ENCODE measurements at places on chromosomes 3 and 15.
A peak's percentile ranks its signal among the peaks of the same experiment; 100 is the strongest.

- no peak for DNase-seq
These were observed 39.4 kb downstream of the DNAJB8 start for GRCh38 chr3:128427175-128427857.

DNA sequence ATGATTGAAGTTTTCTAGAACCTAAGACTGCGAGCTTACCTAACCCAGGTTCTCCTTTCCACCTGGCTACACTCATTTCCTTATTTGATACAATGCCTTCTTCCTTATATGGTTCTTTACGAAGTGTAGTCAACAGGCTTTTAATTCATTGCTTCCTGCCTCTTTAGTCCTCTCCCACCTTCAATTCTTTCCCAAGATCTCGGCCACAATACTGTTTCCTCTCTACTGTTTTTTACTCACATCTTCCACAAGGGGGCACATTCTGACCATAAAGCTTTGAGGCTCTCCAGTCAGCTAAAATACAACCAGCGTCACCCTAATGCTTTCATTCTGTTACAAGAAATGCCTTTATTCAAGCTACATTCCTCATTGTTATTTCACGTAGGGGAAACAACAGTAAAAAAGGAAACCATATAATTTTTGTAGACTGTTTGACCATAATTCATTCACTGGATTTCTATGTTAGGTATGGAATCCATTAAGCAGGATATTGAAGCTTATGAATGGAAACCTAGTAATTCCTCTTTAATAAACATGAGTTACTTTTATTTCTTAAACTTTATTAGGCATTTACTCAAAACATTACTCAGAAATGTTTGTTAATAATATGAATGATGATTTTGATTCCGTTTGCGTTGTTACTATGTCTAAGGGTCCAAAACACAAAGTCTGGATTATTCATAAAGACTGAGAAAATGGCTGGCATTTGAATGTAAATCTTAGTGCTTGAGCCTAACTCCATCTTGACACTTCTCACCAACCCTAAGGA is 29.5 kb upstream of the VEPH1 start:
- DNase-seq: peak; percentile 94

- DNase-seq: no peak
These were observed 42.7 kb downstream of the ITGA11 start for GRCh38 chr15:68389041-68389930.

GRCh38 chr15:44087578-44088465 is 107.2 kb downstream of the FRMD5 start:
- DNase-seq: peak; percentile 91

GRCh38 chr3:58560771-58561311 is 16.4 kb downstream of the FAM107A start:
- DNase-seq: peak; percentile 98

GRCh38 chr15:49148298-49148697 is 7.1 kb downstream of the COPS2 start:
- DNase-seq: no peak

- no peak for DNase-seq
These were observed 280.6 kb downstream of the ARRDC4 start for GRCh38 chr15:98241032-98241554.

DNA sequence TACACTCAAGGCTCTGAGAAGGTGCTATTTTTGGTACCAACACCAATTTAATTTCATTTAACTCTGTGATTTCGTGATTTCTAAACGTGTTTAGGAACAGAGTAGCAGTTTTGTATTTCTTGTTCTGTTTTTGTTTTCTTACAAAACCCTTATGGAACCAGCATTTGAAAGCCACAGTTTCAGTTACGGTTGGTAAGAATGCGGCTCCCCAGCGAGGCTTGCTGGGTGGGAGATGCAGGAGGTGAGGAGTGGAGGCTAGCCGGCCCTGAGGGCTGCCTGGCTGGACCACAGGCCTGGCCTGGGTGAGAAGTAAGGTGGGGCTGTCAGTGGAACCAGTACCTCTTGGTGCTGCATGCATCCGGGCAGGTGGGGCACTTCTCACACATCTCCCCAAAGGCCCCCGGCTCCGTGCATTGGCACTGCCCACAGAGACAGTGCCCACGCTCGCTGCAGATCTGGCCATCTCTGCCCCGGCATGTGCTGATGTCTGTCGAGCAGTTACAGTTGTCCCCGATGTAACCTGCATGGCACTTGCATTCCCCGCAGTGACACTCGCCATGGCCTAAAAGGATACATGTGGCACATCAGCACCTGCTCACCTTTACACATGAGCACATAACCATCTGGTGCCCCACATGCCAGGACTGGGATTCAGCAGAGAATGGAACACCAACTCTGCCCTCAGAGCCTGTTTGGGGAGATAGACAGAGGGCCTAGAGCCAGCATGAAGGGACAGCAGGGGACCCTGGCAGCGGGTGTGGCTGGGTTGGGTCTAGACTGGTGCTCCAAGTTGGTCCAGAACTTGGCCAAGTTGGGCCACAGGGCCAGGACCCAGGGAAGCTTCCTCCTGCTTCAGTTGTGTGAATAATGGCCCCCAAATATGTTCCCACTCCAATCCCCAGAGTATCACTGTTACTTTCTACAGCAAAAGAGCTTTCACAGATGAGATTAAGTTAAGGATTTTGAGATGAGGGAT is 43.4 kb downstream of the UMPS start:
- no peak for DNase-seq

- no peak for DNase-seq
These were observed 4.0 kb upstream of the IL17RD start for GRCh38 chr3:57169108-57169507.

DNA sequence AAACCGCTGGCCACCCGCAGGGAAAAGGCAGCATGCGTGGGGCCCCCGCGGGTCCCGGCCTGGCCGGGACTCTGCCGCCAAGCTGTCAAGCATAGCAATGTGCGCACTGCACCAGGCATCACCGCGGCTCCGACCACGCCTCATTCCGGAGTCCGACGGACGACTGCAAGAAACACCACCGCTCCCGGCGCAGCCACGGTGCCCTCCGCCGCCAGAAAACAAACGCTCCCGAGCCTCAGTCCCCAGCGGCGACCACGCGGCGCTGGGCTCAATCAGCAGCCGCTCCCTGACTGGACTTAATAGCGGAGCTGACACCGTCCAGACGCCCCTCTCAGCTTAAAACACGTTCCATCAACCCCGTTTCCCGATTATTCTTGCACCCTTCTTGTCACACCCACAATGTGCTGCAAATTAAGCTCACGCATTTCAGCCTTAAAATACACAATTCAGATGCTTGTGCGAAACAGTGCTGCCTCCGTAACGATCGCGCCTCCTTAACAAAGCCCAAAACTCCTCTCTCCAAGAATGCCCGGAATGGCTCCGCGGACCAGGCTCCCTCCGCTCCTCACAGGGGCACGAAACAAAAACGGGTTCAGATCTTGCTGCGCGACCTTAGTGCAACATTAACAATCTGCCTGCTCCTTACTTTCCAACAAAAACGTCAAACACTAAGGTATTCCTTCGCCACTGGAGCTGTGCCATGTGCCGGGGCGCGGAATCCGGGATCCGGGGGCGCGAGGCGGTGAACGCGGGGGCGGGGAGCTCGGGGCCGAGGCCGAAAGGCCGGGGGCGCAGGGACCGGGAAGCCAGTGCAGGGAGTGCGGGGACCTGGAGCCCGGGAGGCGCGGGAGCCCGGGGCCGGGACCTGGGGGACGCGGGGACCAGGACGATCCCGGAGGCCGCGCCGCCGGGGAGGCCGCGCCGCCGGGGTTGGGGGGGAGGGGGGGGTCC is 655 bp downstream of the CYFIP1 start:
- peak; percentile 40 for DNase-seq

- DNase-seq: peak; percentile 85
These were observed 82.3 kb downstream of the RBPMS2 start for GRCh38 chr15:64693134-64693533.

DNA sequence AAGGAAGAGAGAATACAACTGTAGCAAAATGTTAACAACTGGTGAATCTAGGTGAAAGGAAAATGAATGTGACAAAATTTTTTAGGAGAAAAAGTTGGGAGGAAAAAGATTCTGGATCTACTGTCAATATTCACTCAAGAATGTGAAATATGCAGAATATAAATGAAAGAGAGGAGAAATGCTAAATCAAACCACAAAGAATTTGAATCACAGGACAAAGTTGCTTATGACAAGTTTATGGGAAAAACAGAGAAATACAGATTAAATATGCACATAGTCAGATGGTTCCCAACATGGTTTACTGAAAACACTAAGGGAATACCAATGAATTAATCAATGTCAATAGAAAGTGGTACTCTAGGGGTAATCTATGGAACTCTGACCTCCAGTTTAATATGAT is 27.6 kb downstream of the C3orf33 start:
- peak; percentile 30 for DNase-seq

DNA sequence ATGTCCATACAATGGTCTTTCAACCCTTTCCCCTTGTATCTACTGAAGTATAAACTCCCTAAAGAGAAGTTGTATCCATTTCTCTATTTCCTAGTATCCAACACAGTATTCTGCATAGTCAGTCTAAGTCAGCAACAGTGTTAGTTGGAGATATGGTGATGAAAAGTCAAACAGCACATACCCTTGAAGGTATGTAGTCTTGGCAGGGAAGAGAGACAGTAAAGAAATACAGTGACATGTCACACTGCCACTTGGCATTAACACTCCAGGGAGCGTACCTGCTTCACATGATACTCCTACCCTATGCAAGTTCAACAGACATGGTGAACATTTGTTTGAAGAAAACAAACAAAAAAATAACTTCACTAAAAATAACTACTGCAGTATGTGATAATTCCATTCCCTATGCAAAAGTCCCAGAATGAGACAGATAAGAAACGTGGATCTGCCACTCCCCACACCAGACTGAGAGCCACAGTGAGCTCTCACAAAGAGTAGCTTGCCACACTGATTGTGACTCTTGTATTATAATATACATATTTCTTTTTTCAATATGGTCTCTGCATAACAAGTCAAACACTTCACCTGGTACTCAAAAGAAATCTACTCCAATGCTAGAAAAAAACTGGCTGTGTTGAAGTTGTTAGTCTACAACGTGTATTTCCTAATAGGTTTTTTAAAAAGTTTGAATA is 5.9 kb downstream of the PDCD10 start:
- no peak for DNase-seq

- no peak for DNase-seq
These were observed 61.8 kb downstream of the CCDC33 start for GRCh38 chr15:74297887-74298286.

DNA sequence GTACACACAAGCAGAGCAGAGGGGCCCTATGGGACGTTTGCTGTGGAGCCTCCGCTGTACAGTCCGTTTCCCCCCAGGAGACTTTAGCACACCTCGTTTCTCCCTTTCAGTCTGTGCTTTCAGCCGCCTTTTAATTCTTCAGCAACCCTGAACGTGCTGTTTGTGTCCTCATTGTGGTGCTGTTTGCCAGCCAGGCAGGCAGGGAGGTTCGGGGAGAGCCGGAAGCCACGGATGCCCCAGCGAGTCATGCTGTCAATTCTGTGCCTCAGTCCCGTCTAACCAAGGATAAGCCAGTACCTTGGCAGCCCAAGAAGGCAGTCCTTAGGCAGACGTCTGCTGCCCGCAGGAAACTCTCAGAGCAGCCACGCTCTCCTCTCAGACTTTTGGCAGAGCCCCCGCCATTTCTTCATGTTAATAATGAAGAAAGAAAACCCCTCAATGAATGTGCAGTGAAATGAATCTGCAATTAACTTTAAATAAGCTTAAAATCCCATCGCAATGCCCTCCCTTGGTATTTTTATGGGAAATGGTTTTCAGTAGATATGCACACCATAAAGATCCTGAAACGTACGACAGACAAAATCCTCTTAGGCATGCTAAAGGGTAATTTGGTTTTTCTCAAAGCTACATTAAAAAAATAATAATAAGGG is 158.6 kb downstream of the UACA start:
- peak; percentile 47 for DNase-seq

DNA sequence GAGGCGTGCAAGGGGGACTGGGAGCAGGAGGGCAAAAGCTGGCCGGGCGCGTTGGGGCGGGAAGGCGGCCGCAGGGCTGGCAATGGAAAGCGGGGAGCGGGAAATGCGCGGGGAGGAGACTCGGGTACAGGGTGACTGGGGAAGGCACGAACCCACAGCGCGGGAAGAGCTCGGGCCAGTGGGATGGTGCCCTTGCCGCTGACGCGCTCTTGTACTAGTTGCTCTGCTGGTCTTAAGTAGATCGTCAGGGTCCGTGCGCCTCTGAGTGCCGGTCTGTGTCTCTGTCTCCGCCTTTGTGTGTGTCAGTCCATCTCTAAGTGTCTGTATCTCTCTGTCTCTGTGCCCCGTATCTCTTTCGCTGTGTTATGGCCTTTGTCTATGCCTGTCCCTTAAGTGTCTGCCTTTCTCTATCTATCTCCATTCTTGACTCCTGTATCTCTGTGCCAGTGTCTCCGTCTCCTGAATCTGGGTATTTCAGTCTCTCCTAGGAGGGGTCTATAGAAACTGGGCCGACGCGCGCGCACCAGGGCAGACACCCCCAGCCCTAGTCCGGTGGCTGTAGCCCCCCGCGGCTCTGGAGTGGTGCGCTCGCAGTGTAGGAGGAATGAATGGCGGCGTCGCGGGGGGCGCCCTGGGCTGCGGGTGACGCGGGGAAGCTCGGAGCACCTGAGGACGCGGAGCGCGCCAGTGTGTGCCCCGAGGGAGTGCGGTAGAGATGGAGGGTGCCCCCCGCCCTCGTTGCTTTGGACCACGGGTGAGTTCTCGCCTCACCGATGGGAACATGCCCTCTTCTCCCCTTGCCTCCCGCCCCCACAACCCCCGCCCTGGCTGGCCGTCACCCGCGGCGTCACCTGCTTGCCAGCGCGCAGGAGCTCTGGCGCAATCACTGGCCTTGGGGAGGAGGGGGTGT is 756 bp upstream of the CAMK2N2 start:
- DNase-seq: peak; percentile 10

- no peak for DNase-seq
These were observed 7.8 kb upstream of the FAM174B start for GRCh38 chr15:92663250-92663951.

GRCh38 chr3:23075496-23075895 is 127.6 kb upstream of the UBE2E2 start:
- DNase-seq: peak; percentile 84

DNA sequence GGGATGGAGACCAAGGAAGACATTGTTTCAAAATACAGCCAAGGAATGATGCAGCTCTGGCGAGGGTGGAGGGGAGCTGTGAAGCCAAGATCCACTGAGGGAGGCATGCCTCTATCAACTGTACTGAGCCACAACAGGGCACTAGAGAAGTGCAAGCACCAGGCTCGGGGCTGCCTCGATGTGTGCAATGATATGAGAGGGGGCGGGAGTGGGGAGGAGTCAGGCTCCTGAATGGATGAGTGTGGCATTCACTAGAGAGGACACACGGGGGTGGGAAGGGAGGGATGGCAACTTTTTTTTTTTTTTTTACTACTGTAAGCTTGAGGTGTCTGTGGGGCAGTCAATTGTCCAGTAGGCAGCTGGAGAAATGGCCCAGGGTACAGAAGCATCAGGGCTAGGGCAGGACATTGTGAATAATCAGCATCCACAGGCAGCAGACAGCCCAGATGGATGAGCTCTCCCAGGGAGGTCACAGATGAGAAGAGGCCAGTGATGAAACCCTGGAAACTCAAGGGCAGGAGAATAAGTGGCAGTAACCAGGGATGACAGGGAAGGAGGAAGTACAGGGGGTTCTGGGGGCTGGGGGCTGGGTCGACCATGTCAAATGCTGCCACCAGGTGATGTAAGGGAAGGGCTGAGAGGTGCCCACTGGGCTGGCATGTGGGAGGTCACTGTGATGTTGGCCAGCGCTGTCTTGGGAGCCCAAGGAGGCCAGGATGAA is 5.9 kb downstream of the STOML1 start:
- DNase-seq: no peak

GRCh38 chr3:74621581-74621980 is 7.1 kb upstream of the CNTN3 start:
- DNase-seq: no peak
